ENCODE measurements at places on chromosomes 7 and 10. TPM values are rescaled to one million over a fixed set of nuclear protein-coding genes. Genes with fewer than 3 reads are reported as not detected.

Gene MEOX2
- 5.6 TPM for polyA plus RNA-seq

Gene DEPP1
- 51.6 TPM for polyA plus RNA-seq

Gene TSPAN13
- 38.5 TPM for polyA plus RNA-seq

Gene SPDYE2B
- polyA plus RNA-seq, result not detected

Gene ENO4
- polyA plus RNA-seq, result 0.28 TPM

Gene FOXI2
- polyA plus RNA-seq, result 0.58 TPM

Gene VGF
- polyA plus RNA-seq, result 0.18 TPM

Gene SPDYE9
- not detected for polyA plus RNA-seq

Gene SERPINE1
- polyA plus RNA-seq, result 45.6 TPM

Gene GFRA1
- polyA plus RNA-seq, result 24.2 TPM

Gene ST8SIA6
- polyA plus RNA-seq, result 0.79 TPM

Gene IDI2
- not detected for polyA plus RNA-seq

Gene PLPP4
- 0.52 TPM for polyA plus RNA-seq

Gene PRTFDC1
- 14.6 TPM for polyA plus RNA-seq

Gene LDB3
- 8.2 TPM for polyA plus RNA-seq

Gene DTX2
- polyA plus RNA-seq, result 20.2 TPM

Gene KCND2
- polyA plus RNA-seq, result 0.20 TPM

Gene GIMAP7
- 33.2 TPM for polyA plus RNA-seq

Gene AQP1
- polyA plus RNA-seq, result 394 TPM

Gene STOX1
- polyA plus RNA-seq, result 2.7 TPM

Gene SRRM3
- 3.0 TPM for polyA plus RNA-seq

Gene PRKCQ
- polyA plus RNA-seq, result 0.49 TPM

Gene CRPPA
- polyA plus RNA-seq, result 0.99 TPM

Gene PLAC9
- 54.3 TPM for polyA plus RNA-seq

Gene SPDYE11
- not detected for polyA plus RNA-seq

Gene CDH23
- 3.6 TPM for polyA plus RNA-seq

Gene ZNF25
- polyA plus RNA-seq, result 14.3 TPM

Gene CNNM1
- 2.3 TPM for polyA plus RNA-seq

Gene AGAP5
- 2.6 TPM for polyA plus RNA-seq

Gene WAC
- polyA plus RNA-seq, result 79.5 TPM

Gene OR2A7
- 1.2 TPM for polyA plus RNA-seq

Gene GRID2IP
- 0.13 TPM for polyA plus RNA-seq

Gene CPA4
- not detected for polyA plus RNA-seq

Gene UCMA
- polyA plus RNA-seq, result not detected
